ENCODE measurements at places on chromosomes 2 and 18. TPM values are rescaled to one million over a fixed set of nuclear protein-coding genes. Genes with fewer than 3 reads are reported as not detected.

Gene RRM2
- total RNA-seq: 540 TPM

Gene ADRA2B
- 0.06 TPM for total RNA-seq

DNA sequence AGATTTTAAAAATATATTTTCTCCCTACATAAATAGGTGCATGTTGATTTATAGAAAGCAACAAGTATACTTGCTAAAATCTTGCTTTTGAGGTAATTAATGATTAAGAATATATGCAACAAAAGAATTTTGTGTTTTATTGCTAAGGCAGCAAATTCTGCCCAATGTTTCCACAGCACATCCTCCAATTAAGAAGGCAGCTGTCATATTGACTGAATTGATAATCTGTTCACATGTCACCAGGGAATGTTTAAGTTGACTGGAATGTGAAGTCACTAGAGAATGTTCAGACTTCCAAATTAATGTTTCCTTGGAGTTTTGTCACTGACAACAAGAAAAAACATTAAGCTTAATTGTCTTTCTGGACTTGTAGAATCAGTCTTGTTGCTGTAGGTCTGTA lies 1602.7 kb upstream of the SLC39A10 start:
- no peak overlapping the region for H3K27ac ChIP-seq
- H3K36me3 ChIP-seq: no peaks in the 10 kb centered on the region
- DNase-seq: no peak
- no peak overlapping the region for H3K4me3 ChIP-seq

GRCh38 chr18:46374850-46375249 lies 270.7 kb downstream of the HAUS1 start:
- no peak for DNase-seq
- H3K27me3 ChIP-seq: no peaks in the 10 kb centered on the region
- no peak overlapping the region for H3K4me3 ChIP-seq
- H3K27ac ChIP-seq: no peak overlapping the region
- H3K4me1 ChIP-seq: no peaks in the 10 kb centered on the region

- peak; percentile 46 for DNase-seq
- H3K27me3 ChIP-seq: peaks cover 4% of the 10 kb centered on the region
- no peaks in the 10 kb centered on the region for H3K36me3 ChIP-seq
- H3K4me1 ChIP-seq: no peaks in the 10 kb centered on the region
- H3K4me3 ChIP-seq: no peak overlapping the region
Observed at GRCh38 chr18:21489119-21489750, 111.3 kb downstream of the ESCO1 start.

GRCh38 chr18:69538849-69539248 lies 138.2 kb downstream of the DOK6 start:
- H3K27ac ChIP-seq: no peak overlapping the region
- no peaks in the 10 kb centered on the region for H3K4me1 ChIP-seq
- H3K4me3 ChIP-seq: no peak overlapping the region
- H3K36me3 ChIP-seq: no peaks in the 10 kb centered on the region

GRCh38 chr2:28102455-28102874 lies 211.9 kb downstream of the BABAM2 start:
- H3K27me3 ChIP-seq: no peaks in the 10 kb centered on the region
- H3K27ac ChIP-seq: no peak overlapping the region
- no peak for DNase-seq
- peaks cover 10% of the 10 kb centered on the region for H3K4me1 ChIP-seq

- no peaks in the 10 kb centered on the region for H3K27me3 ChIP-seq
- H3K4me1 ChIP-seq: no peaks in the 10 kb centered on the region
- H3K27ac ChIP-seq: no peak overlapping the region
- no peak for DNase-seq
- H3K36me3 ChIP-seq: no peaks in the 10 kb centered on the region
Observed at GRCh38 chr18:55224086-55224625, 264.9 kb upstream of the CCDC68 start.

DNA sequence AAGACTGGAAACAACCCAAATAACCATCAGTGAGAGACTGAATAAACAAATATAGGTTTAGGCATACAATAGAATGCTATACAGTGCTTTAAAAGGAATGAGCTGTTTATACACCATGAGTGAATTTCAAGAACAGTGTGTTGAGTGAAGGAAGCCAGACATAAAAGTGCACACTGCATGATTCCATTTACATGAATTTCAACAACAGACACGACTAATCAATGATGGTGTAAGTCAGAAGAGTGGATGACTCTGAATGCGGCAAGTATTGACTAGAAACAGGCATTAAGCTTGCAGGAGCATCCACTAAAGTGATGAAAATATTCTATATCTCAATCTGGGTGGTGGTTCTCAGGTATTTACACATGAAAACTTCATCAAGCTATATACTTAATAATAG lies 142.7 kb upstream of the SLC39A10 start:
- no peaks in the 10 kb centered on the region for H3K27me3 ChIP-seq
- H3K36me3 ChIP-seq: peaks cover 40% of the 10 kb centered on the region
- H3K27ac ChIP-seq: no peak overlapping the region
- H3K4me3 ChIP-seq: no peak overlapping the region
- no peak for DNase-seq

DNA sequence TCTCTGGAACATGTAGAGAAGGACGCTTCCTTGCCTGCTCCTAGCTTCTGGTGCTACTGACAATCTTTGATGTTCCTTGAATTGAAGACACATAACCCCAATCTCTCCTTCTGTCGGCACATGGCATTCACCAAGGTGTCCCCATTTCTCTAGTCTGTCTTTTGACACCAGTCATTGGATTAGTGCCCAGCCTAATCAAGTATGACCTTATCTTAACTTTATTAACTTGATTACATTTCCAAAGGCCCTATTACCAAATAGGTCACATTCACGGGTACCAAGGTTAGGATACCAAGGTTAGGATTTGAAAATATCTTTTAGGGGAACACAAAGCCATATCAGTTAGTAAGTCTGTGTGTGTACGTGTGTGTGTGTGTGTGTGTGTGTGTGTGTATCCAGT lies 377.9 kb downstream of the CMPK2 start:
- H3K4me3 ChIP-seq: no peak overlapping the region
- no peaks in the 10 kb centered on the region for H3K36me3 ChIP-seq
- H3K27ac ChIP-seq: no peak overlapping the region
- DNase-seq: no peak

DNA sequence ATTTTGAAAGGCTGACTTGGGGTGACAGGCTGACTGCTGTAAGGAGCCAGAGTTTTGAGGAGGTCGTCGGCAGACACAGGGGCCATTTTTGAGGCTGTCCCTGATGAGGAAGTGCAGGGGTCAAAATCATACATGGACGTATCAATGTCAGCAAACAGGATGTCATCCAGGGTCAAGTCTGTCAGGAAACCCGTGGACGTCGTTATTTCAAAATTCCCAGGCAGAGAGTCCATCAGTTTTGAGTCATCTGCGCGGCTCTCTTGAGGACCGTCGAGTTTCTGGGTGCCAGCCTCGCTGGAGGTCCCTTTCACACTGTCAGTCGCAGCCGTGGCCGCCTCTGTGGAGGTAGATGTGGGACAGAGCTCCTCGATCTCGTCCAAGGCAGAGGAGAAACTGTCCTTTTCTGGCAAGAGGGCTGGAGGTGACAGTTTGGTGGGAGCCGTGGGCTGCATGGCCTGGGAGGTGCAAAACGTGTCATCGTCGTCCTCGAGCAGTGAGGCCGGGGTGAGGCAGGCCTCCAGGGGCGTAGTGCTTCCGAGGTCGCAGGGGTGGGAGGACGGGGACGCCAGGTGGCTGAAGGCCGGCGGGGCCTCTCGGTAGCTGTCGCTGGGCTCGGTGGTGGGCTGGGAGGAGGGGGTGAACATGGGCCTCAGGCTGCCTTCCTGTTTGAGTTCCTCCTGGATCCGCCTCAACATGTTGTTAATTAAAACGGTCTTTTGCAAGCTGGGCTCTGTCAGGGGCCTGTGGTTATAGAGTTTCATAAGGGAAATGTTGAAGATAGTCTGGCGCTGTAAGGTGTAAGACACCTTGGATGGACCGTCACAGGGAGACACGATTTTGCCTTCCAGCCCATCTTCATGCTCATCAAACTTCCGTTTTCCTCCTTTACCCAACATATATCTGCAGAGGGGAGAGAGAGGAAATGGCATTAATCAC lies 17.5 kb downstream of the SERTAD2 start:
- peaks cover 45% of the 10 kb centered on the region for H3K4me1 ChIP-seq
- peak overlapping the region; percentile 83 for H3K27ac ChIP-seq
- peak overlapping the region; percentile 5 for H3K4me3 ChIP-seq
- DNase-seq: peak; percentile 8
- peaks cover 28% of the 10 kb centered on the region for H3K36me3 ChIP-seq

DNA sequence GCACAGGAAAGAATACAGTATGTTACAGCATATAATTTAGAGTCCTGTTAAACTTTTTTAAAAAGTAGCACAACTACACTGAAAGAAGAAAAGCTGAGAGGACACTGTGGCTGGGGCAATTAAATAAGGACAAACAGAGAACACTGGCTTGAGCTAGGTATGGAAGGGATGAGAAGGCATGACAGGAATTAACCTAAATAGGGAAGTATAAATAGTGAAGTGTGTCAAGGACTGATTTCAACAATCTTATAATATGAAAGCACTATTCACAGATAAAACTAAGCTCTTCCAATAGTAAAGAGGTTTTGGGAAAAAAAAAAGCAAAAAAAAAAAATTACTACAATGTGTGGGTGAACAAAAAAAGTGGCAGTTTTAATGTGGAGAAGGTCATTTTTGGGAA lies 45.5 kb downstream of the PPP3R1 start:
- no peak for DNase-seq
- H3K4me1 ChIP-seq: peaks cover 67% of the 10 kb centered on the region

DNA sequence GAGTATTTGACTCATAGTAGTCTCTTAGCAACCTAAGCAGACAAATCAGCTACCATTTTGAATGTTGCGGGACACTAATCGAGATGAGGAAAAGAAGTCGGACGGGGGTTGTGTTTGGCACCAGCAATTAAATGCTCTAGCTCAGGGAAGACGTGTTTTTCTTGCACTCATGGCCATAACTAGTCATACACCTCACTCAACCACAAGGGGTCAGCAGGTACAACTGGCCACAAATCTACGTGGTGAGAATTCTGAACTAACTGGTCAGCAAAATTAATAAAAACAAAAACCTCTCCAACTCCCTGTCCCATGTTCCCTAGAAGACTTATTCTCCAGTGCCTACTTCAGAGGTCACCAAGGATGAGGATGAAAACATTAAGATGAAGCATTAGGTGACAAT lies 1467.8 kb downstream of the DPP10 start:
- H3K4me3 ChIP-seq: no peak overlapping the region
- DNase-seq: no peak
- H3K27ac ChIP-seq: no peak overlapping the region
- H3K27me3 ChIP-seq: no peaks in the 10 kb centered on the region

GRCh38 chr2:33204945-33205344 lies 258.2 kb downstream of the LTBP1 start:
- H3K27me3 ChIP-seq: no peaks in the 10 kb centered on the region
- no peaks in the 10 kb centered on the region for H3K4me1 ChIP-seq
- no peaks in the 10 kb centered on the region for H3K36me3 ChIP-seq
- H3K4me3 ChIP-seq: no peak overlapping the region
- DNase-seq: no peak

DNA sequence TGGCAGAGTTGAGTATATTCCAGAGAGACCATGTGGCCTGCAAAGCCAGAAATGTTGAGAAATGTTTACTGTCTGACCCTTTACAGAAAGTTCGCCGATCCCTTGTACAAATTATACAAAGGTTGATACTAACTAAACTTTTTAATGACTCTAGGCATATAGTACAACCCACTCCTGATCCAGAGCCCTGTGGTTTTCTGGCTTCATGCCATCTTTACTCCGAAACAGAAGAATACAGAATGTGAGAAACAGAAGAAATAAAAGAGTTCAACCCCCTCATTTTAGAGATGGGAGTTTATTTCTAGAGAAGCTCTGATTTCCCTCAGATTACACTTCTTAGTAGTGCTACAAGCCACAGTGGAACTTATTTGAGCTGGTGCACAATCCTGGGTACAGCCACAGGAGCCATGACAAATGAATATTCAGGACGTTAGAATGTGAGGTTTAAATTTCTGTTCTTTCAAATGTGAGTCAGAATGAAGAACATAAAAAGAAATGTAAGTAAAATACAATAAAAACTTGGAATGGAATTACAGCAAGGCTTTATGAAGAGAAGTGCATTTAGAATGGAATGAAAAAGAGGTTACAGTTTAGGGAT lies 38.0 kb upstream of the SMCHD1 start:
- peak overlapping the region; percentile 25 for H3K27ac ChIP-seq
- peaks cover 45% of the 10 kb centered on the region for H3K36me3 ChIP-seq
- H3K4me1 ChIP-seq: peaks cover 1% of the 10 kb centered on the region
- no peak overlapping the region for H3K4me3 ChIP-seq

DNA sequence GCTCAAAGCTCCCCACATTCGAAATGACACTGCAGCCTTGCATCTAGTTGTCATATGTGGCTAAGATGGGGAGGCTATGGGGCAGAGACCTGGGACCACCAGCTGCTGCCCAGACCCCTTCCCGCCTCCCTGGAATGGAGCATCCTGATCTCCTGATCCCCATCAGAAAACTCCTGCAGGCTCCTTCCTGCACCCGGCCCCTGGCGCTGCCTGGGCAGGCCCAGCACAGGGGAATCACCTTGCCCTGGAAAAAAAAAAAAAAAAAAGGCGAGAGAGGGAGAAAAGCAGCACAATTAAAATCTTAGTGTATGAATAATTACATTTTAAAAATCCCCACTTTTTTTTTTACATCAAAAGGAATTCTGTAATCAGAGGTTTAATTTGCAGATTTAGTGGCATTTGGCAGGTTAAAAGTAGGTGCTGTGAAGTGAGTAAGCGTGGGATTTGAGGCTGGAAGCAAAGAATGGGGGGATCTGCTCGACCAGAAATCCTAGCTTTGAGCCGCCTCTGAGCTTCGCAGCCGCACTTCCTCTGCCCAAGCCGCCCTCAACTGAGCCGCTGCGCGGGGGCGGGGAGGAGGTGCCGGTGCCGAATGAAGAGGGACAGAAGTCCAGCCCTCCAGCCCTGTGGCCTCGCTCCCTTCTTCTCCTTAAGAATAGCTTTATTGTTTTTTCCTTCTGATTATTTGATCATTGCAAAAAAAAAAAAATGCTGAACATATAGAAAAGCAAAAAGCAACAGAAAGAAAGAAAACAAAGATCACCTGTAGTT lies 30.0 kb downstream of the THNSL2 start:
- no peak for DNase-seq
- H3K4me1 ChIP-seq: peaks cover 7% of the 10 kb centered on the region
- H3K36me3 ChIP-seq: no peaks in the 10 kb centered on the region
- no peak overlapping the region for H3K4me3 ChIP-seq

DNA sequence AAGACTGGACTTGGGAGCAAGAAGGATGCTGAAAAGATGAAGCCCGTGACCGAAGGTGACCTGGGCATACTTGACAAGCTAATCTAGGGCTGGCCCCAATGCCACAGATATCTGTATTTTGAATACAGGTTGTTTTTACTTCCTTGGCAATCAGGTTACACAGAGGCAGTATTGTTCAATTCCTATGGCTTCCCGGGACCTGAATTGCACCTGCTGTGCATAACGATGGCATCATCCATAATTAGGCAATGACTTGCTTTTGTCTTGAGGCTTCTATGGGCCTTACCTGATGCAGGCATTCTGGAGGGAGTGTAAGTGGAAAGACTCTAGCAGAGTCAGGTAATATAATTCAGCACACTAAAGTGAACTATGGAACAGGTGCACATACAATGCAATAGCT lies 60.6 kb upstream of the CUL3 start:
- no peaks in the 10 kb centered on the region for H3K36me3 ChIP-seq
- no peak overlapping the region for H3K4me3 ChIP-seq
- DNase-seq: no peak
- H3K4me1 ChIP-seq: peaks cover 2% of the 10 kb centered on the region

GRCh38 chr18:48851599-48851960 lies 99.2 kb downstream of the SMAD7 start:
- H3K4me1 ChIP-seq: peaks cover 43% of the 10 kb centered on the region
- no peak overlapping the region for H3K27ac ChIP-seq
- DNase-seq: no peak
- H3K27me3 ChIP-seq: peaks cover 2% of the 10 kb centered on the region
- H3K4me3 ChIP-seq: no peak overlapping the region
- H3K36me3 ChIP-seq: no peaks in the 10 kb centered on the region

- no peak overlapping the region for H3K4me3 ChIP-seq
- H3K36me3 ChIP-seq: no peaks in the 10 kb centered on the region
- no peaks in the 10 kb centered on the region for H3K27me3 ChIP-seq
- no peak overlapping the region for H3K27ac ChIP-seq
Observed at GRCh38 chr2:195238826-195239225, 418.2 kb upstream of the SLC39A10 start.
